ENCODE measurements at places on chromosomes 3 and 15. TPM values are rescaled to one million over a fixed set of nuclear protein-coding genes. Genes with fewer than 3 reads are reported as not detected.

- no peak for DNase-seq
Measured at GRCh38 chr15:90211440-90212143, 10.5 kb downstream of the SEMA4B start.

- DNase-seq: no peak
Measured at GRCh38 chr3:178562143-178562946, 26.1 kb downstream of the KCNMB2 start.

GRCh38 chr15:63522225-63522578, 17.8 kb downstream of the USP3 start:
- DNase-seq: no peak

- DNase-seq: no peak
Measured at GRCh38 chr15:45962733-45963132, 327.9 kb downstream of the SQOR start.

- DNase-seq: no peak
Measured at GRCh38 chr3:191492601-191493000, 31.6 kb downstream of the PYDC2 start.

DNA sequence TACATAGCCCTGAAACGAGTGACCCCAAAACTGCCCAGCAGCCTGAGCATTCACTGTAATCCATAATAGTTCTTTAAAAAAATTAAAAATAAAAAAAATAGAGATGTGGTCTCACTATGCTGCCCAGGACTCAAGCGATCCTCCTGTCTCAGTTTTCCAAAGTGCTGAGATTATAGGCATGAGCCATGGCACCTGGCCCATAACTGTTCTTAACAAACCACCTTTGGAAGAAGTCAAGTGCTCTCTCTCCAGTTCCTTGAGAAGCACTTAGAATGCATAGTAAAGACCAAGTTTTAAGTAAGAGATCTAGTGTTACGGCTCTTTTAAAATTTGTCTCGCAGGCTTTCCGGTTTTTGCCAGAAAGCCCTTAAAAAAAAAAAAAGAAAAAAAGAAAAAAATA, 8.2 kb downstream of the CDC25A start:
- no peak for DNase-seq

- DNase-seq: no peak
Measured at GRCh38 chr3:175307642-175308041, 448.5 kb downstream of the NAALADL2 start.

DNA sequence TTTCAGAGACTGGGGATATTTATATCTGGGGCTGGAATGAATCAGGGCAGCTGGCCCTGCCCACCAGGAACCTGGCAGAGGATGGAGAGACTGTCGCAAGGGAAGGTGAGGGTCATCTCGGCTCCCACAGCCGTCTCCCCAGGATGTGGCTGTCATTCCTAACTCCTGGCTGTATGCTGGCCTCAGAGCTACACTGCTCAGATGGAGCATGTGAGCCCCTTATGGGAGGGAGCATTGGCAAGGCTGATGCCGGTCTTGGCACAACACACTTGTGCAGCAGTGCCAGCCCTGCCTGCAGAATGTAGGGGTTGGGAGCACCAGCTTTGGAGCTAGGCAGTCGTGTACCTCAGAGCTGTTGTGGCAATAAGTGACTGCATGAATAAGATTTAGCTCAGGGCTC, 5.2 kb downstream of the RCCD1 start:
- no peak for DNase-seq

DNA sequence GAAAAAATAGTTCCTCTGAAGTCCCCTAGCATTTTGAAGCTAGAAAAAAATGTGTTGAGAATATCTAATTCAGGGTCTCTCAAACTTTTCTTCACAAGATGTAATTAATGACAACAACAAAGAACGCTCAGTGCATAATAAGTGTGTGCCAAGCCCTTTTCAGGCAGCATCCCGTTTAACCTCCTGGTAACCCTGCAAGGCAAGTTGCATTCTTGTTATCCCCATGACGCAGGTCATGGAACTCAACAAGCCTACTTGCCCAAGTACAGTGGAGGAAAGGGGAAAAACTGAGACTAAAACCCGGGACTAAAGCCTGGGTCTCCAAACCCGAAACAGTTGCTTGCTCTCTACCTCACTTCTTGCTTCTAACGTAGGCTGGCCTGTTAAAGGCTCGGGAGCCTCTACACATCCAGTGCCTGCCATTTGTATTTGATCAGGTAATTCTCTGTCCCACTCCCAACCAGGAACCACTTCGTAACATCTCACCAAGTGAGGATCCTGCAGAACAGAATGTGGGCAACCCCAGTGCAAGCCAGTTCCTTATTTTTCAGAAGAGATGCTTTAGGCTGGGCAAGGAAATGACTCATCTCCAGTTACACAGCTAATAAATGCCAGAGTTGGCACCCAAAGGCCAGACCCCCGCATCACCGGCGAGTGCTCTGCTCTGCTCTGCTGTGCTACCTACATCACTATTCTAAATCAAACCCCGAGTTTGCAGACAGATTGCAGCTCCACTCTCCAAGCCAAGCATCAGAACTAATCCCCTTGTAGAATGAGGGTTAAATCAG, 28.3 kb downstream of the LMCD1 start:
- no peak for DNase-seq

- DNase-seq: no peak
Measured at GRCh38 chr3:135078283-135078682, 283.2 kb downstream of the EPHB1 start.

The FMN1 gene
- 37.1 TPM for total RNA-seq

The MAP6D1 gene
- total RNA-seq: 0.48 TPM

The RARB gene
- total RNA-seq: 4.8 TPM

The PCNP gene
- 101 TPM for total RNA-seq

The NUP210 gene
- total RNA-seq: 1.5 TPM

The VPS13C gene
- total RNA-seq: 66.7 TPM

The LEKR1 gene
- 1.2 TPM for total RNA-seq

The SEC22C gene
- 44.7 TPM for total RNA-seq

The ARHGEF26 gene
- 18.4 TPM for total RNA-seq

Measured in mesenteric fat pad (tissue), 1 donor.